Activated T-helper 17 cell treated with anti-CD3 and anti-CD28 coated beads, Interleukin-2, amount 50 U/mL, for 72 hours (primary cell): ENCODE measurements at places on chromosomes 11 and 22. TPM values are rescaled to one million over a fixed set of nuclear protein-coding genes. Genes with fewer than 3 reads are reported as not detected.

DNA sequence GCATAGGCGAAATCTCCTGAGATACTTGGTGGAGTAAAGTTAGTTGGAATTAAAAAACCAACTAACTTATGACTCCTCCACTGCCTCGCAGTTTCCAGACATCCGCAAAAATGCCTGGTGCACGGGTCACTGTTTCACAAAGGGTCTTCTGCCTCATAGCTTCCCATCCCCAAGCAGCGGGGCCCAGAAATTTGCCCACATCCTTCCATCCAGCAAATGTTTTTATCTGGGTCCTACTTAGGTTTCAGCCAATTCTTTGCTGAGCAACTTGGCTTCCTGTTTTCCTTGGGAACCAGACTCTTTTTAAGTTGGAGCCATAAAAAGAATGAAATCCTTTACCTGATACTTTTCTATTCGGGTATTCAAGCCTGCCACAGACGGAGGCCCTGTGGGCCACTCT lies 36.2 kb downstream of the FZD4 start:
- H3K27me3 ChIP-seq, result no peaks in the 10 kb centered on the region

- H3K4me3 ChIP-seq, result no peak overlapping the region
- no peak for ATAC-seq
- H3K27me3 ChIP-seq, result peaks cover 5% of the 10 kb centered on the region
- H3K36me3 ChIP-seq, result no peaks in the 10 kb centered on the region
Measured at GRCh38 chr22:44309137-44309536, 3.6 kb downstream of the SHISAL1 start.

GRCh38 chr11:3894128-3894731 lies 38.8 kb downstream of the STIM1 start:
- peak overlapping the region; percentile 53 for H3K27ac ChIP-seq
- H3K27me3 ChIP-seq, result no peaks in the 10 kb centered on the region
- H3K4me3 ChIP-seq, result peak overlapping the region; percentile 1
- ATAC-seq, result peak; percentile 31
- H3K36me3 ChIP-seq, result no peaks in the 10 kb centered on the region
- H3K4me1 ChIP-seq, result peaks cover 16% of the 10 kb centered on the region

DNA sequence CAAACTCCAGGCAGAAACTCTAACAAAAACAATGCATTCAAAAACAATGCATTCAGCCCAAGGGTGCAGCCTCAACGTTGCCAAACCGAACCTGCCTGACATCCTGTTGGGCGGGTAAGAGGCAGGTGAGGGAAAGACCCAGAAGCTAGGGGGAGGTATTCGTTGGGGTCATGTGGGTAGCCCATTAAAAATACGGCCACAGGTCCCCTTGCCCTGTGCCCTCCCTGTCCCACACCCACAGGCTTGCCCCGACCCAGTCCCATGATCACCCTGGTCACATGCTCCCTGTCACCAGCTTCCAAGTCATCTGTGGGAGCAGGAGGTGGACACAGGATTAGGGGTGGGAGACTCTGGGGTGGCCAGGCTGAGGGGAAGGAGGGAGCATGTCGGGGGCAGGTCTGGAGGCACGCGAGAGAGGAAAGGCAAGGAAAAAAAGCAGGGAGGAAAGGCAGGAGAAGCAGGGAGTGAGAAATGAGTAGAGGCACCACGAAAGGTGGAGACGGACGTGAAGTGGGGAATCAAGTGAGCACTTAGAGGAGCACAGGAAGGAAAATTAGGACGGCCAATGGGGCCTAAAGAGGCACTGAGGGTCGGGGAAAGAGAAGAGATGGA lies 683 bp downstream of the PLA2G6 start:
- peak overlapping the region; percentile 98 for H3K27ac ChIP-seq
- peak; percentile 1 for ATAC-seq
- peaks cover 12% of the 10 kb centered on the region for H3K36me3 ChIP-seq

GRCh38 chr11:130601141-130601540 lies 152.7 kb downstream of the ADAMTS15 start:
- H3K4me3 ChIP-seq, result no peak overlapping the region
- H3K4me1 ChIP-seq, result no peaks in the 10 kb centered on the region
- no peak for ATAC-seq
- no peak overlapping the region for H3K27ac ChIP-seq
- H3K36me3 ChIP-seq, result no peaks in the 10 kb centered on the region

The MRGPRG gene
- not detected for total RNA-seq

DNA sequence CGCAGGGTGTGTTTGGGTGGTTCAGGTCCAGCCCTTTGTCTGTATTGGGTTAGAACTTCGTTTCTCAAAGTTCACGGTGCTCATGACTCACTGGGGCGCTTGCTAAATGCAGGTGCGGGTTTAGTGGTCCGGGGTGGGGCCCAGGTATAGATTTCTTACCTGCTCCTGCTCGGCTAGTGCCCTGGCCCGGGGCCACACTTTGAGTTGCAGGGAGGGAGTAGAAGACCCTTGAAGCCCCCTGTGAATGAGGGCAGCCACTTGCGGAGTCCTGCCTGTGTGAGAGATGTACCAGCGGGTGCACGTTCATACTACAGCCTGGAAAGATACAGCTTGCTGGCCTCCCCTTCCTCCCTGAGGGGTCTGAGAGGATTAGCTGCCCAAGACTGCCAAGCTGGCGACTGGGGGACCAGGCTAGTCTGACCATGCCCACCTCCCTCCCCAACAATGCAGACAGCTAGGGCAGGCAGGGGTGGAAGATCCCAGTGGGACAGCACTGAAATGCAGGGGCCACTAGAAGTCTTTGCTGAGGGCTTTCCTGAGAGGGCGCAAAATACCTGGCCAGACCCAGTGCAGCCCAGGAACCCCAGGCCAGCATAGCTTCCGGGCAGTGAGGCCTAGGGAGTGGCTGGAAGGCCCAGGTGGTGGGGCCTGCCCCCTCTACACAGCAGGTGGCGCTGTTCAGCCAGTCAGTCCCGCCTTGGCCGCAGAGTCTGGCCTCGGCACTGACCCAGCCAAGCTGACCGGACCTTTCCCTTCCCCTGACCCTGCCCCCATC lies 5.1 kb upstream of the MYRF start:
- no peaks in the 10 kb centered on the region for H3K4me1 ChIP-seq
- peak; percentile 72 for ATAC-seq
- H3K27me3 ChIP-seq, result peaks cover 12% of the 10 kb centered on the region
- H3K4me3 ChIP-seq, result no peak overlapping the region
- no peak overlapping the region for H3K27ac ChIP-seq

- H3K36me3 ChIP-seq, result no peaks in the 10 kb centered on the region
- H3K27ac ChIP-seq, result no peak overlapping the region
- H3K27me3 ChIP-seq, result no peaks in the 10 kb centered on the region
- no peak overlapping the region for H3K4me3 ChIP-seq
- H3K4me1 ChIP-seq, result peaks cover 11% of the 10 kb centered on the region
Measured at GRCh38 chr11:77130763-77131513, 2.9 kb downstream of the MYO7A start.

GRCh38 chr22:24053481-24054226 lies 42.5 kb downstream of the CABIN1 start:
- no peak for ATAC-seq
- H3K4me1 ChIP-seq, result no peaks in the 10 kb centered on the region
- no peaks in the 10 kb centered on the region for H3K27me3 ChIP-seq
- H3K4me3 ChIP-seq, result no peak overlapping the region
- H3K27ac ChIP-seq, result no peak overlapping the region
